Stimulated activated CD8-positive, alpha-beta memory T cell treated with anti-CD3 and anti-CD28 coated beads, Interleukin-4, amount 100 ng/mL, for 24 hours (primary cell): ENCODE measurements at places on chromosomes 11 and 22.

DNA sequence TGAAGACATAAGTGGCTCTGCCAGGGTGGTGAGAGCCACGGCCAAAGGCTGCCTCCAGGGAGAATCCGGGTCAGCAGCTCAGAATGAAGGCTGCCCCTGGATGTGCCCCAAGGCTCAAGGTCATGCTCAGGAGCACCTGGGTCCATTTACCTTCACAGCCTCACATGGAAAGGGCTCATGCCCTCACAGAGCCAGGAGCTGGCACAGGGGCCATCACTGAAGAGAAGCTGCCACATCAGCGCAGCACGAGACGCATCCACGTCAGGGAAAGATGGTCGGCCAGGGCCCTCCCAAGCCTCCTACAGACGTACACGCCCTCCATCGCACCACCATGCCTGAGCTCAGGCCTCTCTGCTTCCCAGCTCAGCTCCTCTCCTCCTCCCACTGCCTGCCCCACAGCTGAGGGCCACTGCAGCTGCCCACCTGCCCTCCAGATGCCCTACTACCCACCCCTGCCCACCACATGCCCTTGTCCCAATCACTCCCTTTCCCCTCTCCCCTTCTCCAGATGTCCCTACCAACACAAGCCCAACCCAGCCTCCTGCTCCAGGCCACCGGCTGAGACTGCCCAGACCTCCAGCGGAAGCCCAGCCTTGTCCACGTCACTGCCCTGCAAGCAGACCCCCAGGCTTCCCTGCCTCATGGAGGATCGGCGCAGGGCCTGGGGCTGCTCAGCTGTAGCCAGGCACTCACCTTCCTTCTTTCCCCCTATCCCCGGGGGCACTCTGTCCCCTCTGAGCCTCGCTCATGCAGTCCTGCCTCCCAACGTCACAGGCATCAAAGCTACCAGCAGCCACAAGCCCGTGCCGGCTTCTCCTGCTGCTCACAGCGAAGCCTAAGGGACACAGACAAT is 144.1 kb downstream of the SHANK2 start:
- no peak for DNase-seq

- peak; percentile 15 for DNase-seq
Observed at GRCh38 chr11:122727101-122727929, 71.8 kb downstream of the UBASH3B start.

DNA sequence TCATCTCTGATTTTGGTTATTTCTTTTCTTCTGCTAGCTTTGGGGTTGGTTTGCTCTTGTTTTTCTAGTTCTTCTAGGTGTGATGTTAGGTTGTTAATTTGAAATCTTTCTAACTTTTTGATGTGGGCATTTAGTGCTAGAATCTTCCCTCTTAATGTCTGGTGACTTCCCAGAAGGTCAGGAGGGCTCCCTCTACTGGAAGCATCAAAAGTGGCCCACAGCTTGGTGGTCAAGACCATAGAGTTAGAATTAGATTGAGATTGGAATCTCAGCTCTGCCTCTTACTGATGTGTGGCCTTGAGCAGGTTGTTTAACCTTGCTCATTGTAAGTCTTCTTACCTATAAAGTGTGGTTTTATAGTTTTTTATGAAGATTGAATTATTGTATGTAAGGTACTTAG is 99.3 kb downstream of the FDX1 start:
- DNase-seq = no peak

DNA sequence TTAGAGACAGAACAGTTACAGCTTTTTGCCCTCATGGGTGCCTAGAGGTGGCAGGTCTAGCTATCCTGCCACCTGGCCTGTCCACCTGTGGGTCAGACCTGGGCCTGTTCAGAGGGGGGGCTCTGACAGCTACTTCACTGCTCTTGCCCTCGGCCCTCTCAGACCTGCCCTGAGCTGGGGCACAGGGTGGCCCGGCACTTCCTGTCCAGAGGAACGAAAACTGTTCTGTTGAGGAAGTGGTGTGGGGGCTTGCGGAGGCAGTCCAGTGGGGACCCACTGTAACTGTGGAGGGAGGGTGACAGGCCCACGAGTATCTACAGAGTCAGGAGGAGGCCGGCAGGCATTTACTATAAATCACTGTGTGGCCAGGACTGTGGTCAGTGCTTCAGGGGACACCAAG is 16.2 kb downstream of the TESMIN start:
- no peak for DNase-seq
